ENCODE measurements at places on chromosomes 4 and X. TPM values are rescaled to one million over a fixed set of nuclear protein-coding genes. Genes with fewer than 3 reads are reported as not detected.

CENPI gene
- polyA plus RNA-seq: 19.5 TPM

MAGEH1 gene
- 8.8 TPM for polyA plus RNA-seq

LONRF3 gene
- polyA plus RNA-seq: 2.5 TPM

MEPE gene
- polyA plus RNA-seq: not detected

PCDH18 gene
- not detected for polyA plus RNA-seq

TDO2 gene
- polyA plus RNA-seq: 2.0 TPM

L1CAM gene
- 13.3 TPM for polyA plus RNA-seq

HCCS gene
- polyA plus RNA-seq: 61.8 TPM

GSX2 gene
- polyA plus RNA-seq: not detected

ARHGAP24 gene
- polyA plus RNA-seq: 1.7 TPM

RAB40A gene
- polyA plus RNA-seq: 0.08 TPM

HSD17B13 gene
- not detected for polyA plus RNA-seq

PPID gene
- polyA plus RNA-seq: 44.1 TPM

DNA sequence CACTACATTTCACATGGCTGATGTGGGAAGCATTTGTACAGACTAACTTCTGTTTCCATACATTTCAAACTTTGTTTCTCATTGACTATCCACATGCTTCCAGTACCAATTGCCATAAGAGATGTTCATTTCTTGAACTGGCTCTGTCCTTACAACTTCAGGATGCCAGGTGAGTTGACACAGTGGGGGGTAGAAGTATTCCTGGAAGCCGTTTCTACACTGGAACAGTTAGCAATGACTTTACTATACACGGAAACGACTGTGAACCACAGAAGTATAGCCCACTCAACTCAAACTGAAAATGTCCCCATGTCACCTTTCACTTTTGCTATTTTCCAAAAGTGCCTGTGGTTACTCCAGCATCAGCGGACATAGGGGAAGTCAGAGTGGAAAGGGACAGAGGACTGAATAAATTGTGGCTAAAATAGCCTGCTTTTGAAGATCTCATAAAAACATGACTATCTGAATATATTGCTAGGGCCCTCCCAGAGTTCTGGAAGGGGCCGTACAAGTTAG is 38.0 kb upstream of the DSPP start:
- no peak for DNase-seq

GRCh38 chr4:79492148-79492547 is 84.1 kb upstream of the GK2 start:
- no peak for DNase-seq

- DNase-seq: no peak
Measured at GRCh38 chr4:166324321-166324720, 451.3 kb downstream of the TLL1 start.

DNA sequence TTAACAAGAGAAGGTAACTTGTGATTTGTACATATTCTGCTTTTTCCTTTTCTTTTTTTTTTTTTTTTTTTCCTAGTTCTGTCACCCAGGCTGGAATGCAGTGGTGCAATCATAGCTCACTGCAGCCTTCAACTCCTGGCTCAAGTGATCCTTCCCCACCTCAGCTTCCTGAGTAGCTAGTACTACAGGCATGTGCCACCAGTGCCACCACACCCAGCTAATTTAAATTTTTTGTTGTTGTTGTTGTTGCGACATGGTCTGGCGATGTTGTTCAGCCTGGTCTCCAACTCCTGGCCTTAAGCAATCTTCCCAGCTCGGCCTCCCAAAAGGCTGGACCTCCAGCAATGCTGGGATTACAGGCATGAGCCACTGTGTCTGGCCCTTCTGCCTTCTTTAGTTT is 1.5 kb upstream of the TACR3 start:
- no peak for DNase-seq

DNA sequence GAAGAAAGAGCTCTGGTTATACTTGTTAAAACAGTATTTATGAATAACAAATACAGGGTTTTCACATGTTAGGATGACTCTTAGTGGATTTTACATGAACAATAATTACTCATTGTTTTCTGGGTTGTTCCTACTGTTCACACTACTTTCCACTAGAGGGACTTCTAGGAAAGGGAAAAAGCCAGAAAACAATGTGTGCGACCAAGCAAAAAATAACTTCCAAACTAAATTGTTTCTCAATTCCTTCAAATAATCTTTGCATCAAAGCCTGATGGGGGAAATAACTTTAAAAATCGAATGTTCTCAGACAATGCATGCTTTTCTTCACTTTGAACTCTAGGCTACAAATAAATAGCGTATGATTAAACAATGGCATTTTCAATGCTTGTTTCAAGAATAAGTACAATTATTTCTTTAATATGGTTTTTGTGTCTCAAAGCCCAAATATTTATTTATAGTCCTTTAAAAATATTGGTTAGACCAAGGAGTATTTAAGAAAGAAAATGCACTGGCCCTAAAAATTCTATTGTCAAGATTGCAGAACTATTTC is 72.1 kb upstream of the ETNPPL start:
- DNase-seq: peak; percentile 17

- no peak for DNase-seq
Measured at GRCh38 chrX:13167481-13168231, 123.2 kb upstream of the FAM9C start.

GRCh38 chr4:53040459-53040815 is 178.3 kb downstream of the RASL11B start:
- no peak for DNase-seq

DNA sequence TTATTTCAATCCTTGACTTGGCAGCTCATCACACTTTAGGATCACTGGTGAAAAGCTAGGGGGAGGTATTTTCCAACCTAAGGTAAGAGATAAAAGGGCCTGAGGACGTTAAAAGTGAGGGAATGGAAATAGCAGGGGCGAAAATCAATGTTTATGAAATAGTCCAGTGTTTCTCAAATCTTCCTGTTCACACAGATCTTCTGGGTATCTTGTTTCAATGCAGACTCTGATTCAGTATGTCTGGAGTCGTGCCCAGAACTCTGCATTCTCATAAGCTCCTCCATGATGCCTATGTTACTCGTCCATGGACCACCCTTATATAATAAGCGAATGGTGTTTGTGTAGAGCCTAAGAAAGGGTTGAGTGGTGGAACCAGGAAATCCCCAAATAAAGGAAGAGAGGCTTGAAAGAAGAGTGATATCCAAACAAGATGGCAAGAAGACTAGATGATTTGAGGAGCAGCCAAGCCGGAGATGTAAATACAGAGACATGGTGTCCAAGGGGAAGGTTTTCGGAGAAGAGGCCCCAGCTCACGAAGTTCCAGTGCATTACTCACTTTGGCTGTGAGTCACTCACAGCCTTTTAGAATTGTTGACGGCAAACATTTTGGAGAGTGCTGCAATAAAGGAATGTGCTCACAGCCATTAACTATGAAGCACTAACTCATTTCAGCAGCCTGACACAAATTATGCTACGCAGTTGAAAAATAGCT is 215.6 kb upstream of the PPARGC1A start:
- no peak for DNase-seq

GRCh38 chrX:39011454-39012221 is 210.4 kb downstream of the MID1IP1 start:
- no peak for DNase-seq

DNA sequence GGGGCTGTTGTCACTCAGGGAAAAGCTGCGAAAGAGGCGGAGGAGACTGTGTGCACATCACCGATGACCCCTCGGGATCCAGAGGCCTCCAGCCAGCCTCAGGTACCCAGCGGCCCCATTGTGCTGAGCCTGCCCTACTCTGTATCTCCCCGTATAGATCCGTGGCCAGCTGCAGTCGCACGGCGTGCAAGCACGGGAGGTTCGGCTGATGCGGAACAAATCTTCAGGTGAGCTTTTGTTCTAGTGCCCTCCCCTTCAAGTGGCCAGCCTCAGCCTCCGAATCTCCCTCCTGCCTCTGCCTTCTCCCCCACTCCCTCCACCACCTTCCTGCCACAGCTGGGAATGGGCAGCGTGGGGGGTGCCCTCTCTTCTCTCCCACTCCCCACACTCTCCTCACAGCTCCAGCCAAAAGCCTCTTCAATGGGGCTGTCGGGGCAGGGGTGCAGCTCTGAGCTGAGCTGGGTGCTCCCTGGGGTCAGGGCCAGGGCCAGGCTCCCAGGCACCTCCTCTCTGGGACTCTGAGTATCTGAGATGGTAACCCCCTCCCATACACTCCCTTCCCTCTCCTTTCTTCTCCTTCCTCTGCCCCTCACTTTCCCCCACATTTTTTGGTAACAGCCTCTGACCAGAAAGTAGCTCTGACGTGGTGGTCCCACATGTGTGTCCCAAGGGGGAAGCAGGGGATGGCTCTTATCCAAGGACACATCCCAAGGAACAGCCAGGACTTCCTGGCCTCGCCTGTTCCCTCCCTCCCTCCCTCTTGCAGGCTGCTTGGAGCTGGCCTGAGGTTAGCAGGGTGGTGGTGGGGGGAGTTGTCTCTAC is 20.4 kb upstream of the UBA1 start:
- DNase-seq: no peak

DNA sequence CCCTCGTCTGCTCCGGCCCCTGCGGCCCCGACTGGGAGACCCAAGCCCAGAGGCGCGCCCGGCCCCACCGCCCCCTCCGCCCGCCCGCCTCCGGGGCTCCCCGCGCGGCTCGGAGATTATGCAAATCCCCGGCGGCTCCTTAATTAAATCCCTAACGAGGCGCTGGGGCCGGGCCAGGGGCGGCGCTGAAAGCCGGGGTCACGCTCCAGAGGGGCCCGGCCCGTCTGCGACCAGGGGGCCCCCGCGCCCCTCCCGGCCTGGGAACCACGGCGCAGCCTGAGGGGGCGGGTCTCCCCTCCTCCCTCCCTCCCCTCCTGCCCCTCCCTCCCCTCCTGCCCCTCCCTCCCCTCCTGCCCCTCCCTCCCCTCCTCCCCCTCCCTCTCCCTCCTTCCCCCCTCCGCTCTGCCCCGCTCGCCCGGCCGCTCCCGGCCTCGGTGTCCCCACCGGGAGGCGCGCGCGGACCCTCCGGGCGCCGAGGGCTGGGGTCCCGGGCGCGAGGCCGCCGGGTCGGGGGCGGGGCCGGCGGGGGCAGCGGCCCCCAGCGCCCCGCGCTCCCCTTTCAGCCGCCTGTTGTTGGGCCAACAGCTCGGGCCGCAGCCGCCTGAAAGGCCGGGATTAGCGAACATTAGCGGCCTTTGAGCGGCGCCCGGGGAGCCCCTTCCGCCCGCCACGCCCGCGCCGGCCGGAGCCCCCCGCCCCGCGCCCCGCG is 25.9 kb upstream of the FGFR3 start:
- peak; percentile 50 for DNase-seq

GRCh38 chrX:112769034-112769433 is 71.6 kb downstream of the AMOT start:
- DNase-seq: no peak

- no peak for DNase-seq
Measured at GRCh38 chr4:108751321-108751720, 11.5 kb downstream of the ETNPPL start.

GRCh38 chr4:62243895-62244294 is 1043.8 kb downstream of the ADGRL3 start:
- no peak for DNase-seq

- no peak for DNase-seq
Measured at GRCh38 chr4:629915-630641, 4.7 kb downstream of the PDE6B start.

- no peak for DNase-seq
Measured at GRCh38 chr4:8097141-8097541, 61.5 kb downstream of the ABLIM2 start.

- peak; percentile 5 for DNase-seq
Measured at GRCh38 chr4:104352211-104352610, 142.5 kb downstream of the CXXC4 start.

DNA sequence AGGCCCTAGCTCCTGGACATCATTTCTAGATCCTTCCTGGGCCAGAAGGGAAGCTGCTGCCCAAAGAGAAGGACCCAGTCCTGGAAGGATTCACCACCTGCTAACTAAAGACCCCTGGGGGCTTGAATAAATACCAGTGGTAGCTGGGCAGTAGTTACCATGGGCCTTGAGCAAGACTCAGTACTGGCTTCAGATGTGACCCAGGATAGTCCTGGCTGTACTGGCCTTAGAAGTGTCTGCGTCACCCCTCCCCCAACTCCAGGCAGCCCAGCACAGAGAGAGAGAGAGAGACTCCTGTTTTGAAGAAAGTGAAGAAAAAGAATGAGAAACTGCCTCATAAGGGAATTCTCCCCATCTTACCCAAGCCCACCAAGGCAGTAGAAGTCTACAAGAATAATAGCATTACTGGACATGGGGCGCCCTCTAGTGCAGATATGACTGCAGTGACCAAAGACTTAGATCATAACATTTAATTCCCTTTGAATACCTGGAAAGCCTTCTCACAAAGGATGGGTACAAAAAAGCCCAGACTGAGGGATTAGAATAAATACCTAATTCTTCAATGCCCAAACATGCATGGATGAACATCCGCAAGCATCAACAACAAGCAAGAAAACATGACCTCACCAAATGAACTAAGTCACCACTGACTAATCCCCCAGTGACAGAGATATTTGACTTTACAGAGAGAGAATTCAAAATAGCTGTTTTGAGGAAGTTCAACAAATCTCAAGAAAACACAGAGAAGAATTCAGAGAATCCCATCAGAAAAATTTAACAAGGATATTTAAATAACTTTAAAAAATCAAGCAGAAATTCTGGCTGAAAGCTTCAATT is 171.8 kb downstream of the HNRNPD start:
- peak; percentile 40 for DNase-seq

- no peak for DNase-seq
Measured at GRCh38 chr4:138915756-138916155, 99.8 kb upstream of the NOCT start.

GRCh38 chr4:95114521-95114920 is 356.8 kb downstream of the BMPR1B start:
- DNase-seq: no peak

- DNase-seq: no peak
Measured at GRCh38 chr4:83606898-83607297, 71.0 kb downstream of the GPAT3 start.

DNA sequence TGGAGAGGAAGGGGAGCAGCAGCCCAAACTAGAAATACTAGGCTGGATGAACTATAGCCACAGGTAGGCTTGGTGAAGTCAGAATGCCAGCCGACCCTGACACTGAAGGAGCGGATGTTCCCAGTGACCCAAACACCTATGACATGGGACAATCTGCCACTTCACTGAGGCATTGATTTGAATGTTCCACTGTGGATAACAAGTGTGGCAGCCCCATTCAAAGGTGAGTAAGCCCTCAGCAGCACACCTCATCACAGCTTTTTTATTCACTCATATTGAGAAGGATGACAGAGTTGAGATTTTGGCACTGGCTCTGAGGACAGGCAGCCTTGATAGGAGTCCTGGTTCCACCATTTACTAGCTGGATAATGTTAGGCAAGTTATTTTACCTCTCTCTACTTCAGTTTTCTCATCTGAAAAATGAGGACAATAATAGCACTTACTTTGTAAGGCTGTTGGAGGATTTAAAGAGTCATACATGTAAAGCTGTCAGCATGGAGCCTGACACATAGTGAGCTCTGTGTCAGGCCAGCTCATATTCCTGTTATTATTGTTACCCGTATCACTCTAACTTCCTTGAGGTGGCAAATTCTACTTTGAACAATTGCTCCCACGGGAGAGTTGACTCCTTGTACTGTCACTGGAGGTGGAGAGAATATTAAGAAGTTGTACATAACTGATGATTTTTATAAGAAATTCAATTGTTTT is 114.6 kb downstream of the RASL11B start:
- no peak for DNase-seq

Measured in A549 (cell line).